ENCODE measurements at places on chromosomes 11 and 22. TPM values are rescaled to one million over a fixed set of nuclear protein-coding genes. Genes with fewer than 3 reads are reported as not detected.

The LMO2 gene
- 34.4 TPM for polyA plus RNA-seq

The P2RY6 gene
- 1.0 TPM for polyA plus RNA-seq

The TBX1 gene
- polyA plus RNA-seq, result 0.38 TPM

The PRDM10 gene
- 8.1 TPM for polyA plus RNA-seq

The OR8K1 gene
- polyA plus RNA-seq, result not detected

All from left renal cortex interstitium (tissue), 4 donors.